ENCODE measurements at places on chromosomes 6 and 20.

DNA sequence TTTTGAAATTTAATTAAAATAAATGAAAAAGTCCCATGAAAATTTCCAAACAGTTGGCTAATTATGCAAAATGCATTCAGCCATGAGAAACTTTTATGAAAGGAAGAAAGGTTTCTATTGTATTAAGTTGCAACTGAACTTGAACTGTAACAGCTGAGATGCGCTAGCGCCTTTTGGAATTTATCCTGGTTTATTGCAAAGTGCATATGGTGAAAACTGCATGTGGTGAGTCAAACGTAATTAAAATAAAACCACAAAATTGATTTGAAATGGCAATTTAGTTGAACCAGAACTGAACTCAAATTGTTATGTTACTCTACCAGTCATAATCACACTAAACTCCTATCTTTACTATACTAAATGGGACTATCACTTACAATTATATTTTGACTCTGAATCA lies 46.4 kb upstream of the COL21A1 start:
- no peak for DNase-seq

GRCh38 chr20:10074513-10074912 lies 39.7 kb downstream of the ANKEF1 start:
- peak; percentile 16 for DNase-seq

DNA sequence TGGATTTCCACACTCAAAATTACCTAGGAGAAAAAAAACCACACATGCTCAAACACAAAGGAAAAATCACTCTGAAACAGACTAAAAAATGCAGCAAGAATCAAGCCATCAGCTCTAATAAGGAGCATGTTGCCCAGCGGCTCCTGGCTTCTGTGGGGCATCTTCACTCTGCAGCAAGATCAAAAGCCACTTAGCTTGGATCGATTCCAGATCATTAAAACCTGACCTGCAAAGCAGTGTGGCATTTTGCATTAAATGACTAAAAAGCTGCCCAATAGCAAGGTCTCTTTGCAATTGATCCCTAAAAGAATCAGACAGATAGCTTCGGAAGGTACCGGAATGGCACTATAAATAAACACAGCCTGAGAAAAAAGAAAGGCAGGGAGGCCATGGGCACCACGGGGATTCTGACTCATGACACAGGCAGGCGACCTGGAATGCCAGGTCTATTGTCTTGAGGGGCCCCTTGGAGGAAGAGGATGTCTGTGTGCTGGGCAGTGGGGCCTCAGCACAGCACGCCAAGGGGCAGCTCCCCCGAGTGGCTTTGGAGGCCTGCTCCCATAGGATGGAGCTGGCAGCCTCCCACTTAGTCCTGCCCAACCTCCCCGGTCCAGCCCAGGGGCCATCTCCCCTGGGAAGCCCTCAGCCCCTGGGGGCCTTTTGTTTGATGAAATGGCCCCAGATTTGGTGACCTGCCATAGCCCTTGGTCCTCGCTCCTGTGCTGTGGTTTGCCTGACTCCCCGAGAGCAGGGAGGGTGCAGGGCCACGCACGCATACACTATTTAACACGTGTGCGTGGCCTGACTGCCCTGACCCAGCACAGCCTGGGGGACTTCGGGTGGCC lies 7.6 kb downstream of the LEMD2 start:
- DNase-seq, result no peak

DNA sequence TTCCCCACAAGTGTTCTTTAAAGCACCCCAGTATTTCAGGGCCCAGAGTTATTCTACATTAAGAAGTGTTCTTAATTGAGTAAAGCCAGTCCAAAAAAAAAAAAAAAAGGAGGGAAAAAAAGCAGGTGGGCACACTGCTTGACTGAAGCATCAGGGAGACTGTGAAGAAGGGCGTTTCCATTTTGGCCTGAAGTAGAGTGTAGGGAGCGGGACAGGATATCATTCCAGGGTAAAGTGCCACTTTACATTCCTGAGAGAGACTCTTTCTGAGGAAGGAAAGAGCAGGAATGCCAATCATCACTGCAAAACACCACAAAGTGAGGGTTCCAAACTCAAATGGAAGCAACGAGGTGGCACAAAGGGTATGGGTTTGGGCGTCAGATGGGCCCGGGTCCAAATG lies 54.1 kb upstream of the BEND6 start:
- DNase-seq, result no peak

GRCh38 chr6:168014428-168014827 lies 17.0 kb downstream of the KIF25 start:
- DNase-seq, result no peak

GRCh38 chr20:19817017-19817416 lies 59.0 kb downstream of the RIN2 start:
- no peak for DNase-seq

DNA sequence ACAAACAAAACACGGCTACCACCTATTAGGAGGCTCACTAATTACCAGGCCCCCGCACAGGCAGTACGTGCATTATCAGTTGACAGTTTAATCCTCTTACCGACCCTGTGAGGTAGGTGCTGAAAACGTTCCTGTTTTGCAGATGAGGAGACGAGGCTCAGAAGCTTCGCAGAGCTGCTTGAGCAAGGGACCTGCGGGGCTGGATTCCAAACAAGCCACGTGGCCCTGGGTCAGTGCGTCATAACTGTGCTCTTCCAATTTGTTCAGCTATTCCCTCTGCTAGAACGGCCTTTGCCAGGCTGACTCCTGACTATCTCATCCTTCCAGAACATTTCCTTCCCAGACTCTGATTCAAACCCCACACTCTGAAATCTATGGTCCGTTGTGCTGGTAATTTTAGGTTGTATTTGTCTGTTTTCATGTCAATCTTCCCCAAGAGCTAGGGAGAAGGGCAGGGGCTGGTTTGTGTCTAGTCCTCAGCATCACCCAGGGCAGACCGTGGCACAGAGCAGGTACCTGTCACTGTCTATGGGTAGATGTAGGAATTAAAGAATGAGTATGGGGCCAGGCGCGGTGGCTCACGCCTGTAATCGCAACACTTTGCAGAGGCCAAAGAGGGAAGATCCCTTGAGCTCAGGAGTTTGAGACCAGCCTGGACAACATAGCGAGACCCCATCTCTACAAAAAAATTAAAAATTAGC lies 28.8 kb upstream of the TLDC2 start:
- no peak for DNase-seq

- no peak for DNase-seq
These were observed 57.5 kb downstream of the MBOAT1 start for GRCh38 chr6:20154753-20155152.

- DNase-seq, result peak; percentile 75
These were observed 3.1 kb downstream of the NTSR1 start for GRCh38 chr20:62711703-62712101.

DNA sequence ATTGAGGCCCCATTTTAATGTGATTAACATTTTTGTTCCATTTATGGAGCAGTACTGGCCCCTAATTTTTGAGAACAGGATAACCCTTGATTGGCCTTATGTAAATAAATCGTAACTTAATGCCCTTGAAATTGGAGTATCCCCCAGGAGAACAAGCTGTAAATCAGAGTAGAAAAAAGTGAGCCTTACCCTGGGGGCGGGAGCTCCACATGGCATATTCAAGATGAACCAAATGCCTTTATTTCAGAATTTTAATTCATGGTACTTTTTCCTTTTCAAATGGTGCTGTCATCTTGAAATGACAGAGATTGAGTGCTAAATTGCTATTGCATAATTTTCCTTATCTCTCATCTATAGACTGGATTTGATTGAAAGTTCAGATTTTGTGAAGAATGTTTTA lies 809.5 kb upstream of the FLRT3 start:
- no peak for DNase-seq
